ENCODE measurements at places on chromosomes 13 and 19.

DNA sequence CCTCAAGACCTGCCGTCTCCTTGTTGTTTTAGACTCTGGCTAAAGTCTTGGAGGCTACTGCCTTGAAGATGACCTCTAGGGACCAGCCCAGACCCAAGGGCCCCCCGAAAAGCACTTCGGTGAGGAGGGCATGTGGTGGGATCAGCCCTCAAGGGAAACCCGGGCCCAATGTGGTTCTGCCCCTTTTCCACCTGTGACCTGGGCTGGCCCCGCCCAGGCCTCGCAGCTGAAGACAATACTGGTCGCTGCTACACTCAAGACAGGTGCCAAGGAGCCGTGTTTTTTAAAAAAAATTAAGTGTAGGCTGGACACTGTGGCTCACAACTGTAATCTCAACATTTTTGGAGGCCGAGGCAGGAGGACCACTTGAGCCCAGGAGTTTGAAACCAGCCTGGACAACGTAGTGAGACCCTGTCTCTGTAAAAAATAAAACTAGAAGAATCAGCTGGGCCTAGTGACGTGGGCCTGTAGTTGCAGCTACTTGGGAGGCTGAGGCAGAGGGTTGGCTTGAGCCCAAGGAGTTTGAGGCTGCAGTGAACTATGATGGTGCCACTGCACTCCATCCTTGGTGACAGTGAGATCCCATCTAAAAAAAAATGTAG is 903 bp downstream of the TLE6 start:
- no peak for DNase-seq

- no peak for DNase-seq
Observed at GRCh38 chr13:110700641-110701040, 5.3 kb downstream of the CARS2 start.

GRCh38 chr13:93786846-93787489 is 560.4 kb downstream of the GPC6 start:
- no peak for DNase-seq

GRCh38 chr19:41427647-41428480 is 690 bp upstream of the B3GNT8 start:
- DNase-seq: no peak

DNA sequence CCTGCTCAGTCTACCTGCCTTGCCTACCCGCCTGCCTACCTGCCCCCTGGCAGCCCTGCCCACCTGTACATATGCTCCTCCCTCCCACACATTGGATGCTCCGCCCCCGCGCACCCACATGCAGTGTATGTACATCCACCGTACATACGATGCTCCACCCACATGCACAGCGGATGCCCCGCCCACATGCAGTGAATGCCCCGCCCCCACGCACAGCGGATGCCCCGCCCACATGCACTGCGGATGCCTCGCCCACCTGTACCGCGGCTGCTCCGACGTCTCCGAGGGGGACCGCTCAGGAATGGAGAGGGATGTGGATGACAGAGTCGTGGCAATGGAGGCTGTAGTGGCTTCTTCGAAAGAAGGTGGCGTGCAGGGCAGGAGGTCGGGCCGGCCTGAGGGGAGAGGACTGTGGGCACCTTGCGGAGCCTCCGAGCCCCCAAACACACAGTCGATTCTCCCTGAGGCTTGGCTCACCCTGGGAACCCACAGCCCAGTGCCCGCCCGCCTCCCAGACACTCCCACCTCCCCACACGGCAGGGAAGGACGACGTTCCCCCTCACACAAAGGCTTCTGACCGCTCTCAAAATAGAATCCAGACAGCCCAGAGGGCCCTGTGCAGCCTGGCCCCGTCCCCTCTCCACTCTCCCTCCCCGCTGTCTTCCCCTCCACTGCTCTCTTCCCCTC is 16.5 kb upstream of the CACTIN start:
- DNase-seq: no peak

- DNase-seq: no peak
Observed at GRCh38 chr19:40542202-40542859, 34.3 kb upstream of the SHKBP1 start.

GRCh38 chr13:28355822-28356371 is 139.0 kb downstream of the FLT1 start:
- DNase-seq: no peak

GRCh38 chr19:18220632-18221275 is 5.5 kb downstream of the PDE4C start:
- DNase-seq: no peak

DNA sequence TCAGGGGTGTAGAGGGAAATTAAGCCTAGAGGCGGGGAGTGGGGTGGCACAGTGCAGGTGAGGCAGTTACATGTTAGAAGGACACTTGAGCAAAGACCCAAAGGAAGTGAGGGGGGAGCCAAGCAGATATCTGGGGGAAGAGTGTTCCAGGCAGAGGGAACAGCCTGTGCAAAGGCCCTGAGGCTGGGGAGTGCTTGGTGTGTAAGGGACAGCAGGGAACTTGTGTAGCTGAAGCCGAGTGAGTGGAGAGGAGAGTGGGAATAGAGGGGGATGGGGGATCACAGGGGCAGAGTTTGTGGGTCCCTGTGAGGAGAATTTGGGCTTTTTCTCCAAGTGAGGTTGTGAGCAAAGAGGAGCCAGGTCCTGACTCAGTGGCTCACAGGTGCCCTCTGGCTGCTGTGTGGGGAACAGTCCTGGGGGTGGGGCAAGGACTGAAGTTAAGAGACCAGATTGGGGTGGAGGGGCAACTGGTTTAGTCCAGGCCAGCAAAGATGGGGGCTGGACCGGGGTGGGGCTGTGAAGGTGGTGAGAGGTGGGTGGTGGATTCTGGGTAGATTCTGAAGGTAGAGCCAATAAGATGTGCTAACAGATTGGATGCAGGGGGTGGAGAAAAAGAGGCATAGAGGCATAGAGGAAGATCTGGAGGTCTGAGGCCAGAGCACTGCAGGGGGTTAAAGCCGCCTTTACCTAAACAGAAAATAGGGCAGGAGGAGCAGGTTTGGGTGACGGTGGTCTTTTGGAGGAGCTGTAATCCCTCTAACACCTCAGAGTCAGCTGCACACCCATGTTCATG is 75.3 kb downstream of the CACNA1A start:
- DNase-seq: peak; percentile 31

- DNase-seq: no peak
Observed at GRCh38 chr19:49856574-49857021, 5.6 kb downstream of the PTOV1 start.

DNA sequence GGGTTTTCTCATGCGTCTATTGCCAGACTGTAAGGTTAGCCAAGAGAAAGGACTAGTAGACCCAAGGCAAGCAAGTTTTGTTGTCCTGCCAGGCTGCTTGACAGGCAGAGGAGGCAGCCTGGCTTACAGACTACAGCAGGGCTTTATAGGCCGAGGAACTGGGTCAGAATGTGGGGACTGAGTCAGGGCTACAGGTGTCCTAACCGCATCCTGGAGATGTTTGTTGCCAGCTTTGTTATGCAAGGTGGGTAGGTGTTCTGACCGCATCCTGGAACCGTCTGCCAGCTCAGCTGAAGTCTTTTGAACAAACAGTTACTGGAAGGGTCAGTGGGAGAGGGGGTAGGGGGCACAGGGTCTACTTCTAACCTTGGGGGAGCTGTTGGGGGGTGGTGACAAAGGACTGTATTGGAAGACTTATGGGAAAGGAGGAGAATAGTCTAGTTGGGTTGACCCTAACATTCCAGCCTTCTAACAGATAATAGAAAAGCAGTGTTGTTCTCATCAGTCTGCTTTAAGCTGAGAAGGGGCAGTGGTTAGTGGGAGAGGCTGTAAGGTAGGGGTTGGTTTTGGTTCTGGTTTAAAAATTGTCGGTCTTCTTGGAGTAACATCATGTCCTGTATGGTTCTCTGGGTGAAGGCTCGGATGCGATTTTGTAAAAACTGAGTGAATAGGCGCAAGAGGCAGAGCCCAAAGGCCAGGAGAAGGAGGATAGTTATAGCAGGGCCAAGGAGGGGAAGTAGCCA is 913.8 kb upstream of the SLITRK5 start:
- no peak for DNase-seq

- DNase-seq: no peak
Observed at GRCh38 chr19:6970021-6970420, 51.2 kb downstream of the MBD3L2B start.

DNA sequence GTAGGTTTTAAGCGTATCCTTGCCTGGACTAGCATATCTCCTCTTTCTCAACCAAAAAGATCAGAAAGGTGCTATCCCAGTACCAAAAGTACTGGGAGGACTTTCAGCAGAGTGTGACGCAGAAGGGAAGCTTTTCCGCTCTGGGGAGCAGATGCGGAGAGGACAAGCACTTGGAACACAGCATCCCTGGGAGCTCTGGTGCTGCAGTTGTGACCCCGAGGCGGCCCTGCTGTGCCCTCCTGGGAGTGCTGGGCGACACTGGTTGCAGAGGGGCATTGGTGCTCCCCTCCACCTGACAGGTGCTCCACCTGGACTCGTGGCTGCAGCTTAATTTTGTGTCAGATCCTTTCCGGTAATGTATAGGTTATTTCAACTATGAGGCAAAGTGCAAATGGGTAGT is 3.4 kb downstream of the NAXD start:
- DNase-seq: no peak

GRCh38 chr19:19526581-19527370 is 1.9 kb upstream of the YJEFN3 start:
- no peak for DNase-seq

DNA sequence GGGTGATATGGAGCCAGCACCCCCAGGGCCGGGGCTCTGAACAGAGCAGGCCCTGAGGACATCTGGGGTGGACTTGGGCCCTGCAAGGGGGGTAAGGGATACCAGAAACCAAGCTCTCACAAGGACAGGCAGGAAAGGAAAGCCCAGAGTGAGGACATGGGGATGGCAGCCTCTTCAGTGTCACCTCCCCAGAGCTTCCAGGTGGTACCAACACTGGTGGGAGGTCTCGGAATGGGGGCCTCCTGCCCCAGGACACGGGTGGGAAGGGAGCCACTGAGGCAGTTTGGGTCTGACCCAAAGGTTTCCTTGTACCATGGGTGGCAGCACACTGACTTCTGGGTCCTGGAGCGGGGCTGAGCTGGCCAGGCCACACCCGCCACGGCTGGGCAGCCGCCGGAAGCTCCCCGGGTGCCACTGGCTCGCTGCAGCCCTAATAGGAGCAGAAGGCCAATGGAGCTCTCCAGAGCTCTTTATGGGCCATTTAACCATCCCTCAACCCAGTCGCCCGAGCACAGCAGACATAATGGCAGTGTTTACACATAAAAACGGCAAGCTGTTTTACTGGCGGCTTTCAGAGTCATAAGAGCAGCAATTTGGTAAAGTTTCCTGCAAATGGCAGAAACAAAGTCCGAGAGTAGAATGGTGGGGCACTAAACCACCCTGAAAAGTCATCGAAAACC is 59.3 kb downstream of the PEPD start:
- DNase-seq: no peak

DNA sequence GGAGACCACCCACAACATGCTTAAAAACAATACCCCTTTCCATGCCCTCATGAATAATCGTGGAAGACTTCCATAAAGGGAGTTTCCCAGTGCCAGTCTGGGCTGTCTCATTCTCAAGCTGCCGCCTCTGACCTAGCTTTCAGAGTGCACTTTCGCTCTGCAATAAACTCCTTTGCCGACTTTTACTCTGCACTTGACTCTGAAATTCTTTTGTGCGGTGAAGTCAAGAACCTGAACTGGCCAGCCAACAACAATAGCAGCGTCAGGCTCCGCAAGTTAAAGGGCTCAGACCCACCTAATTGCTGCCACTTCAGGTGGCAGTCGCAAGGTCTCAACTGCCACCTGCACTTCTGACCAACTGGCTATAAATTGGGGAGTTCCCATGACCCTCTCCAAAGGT is 10.3 kb upstream of the LEUTX start:
- no peak for DNase-seq

GRCh38 chr13:107457686-107458085 is 757.6 kb downstream of the LIG4 start:
- no peak for DNase-seq

GRCh38 chr19:46198756-46199155 is 30.8 kb upstream of the IGFL1 start:
- no peak for DNase-seq

- DNase-seq: no peak
Observed at GRCh38 chr19:55901369-55902079, 30.6 kb downstream of the NLRP13 start.

DNA sequence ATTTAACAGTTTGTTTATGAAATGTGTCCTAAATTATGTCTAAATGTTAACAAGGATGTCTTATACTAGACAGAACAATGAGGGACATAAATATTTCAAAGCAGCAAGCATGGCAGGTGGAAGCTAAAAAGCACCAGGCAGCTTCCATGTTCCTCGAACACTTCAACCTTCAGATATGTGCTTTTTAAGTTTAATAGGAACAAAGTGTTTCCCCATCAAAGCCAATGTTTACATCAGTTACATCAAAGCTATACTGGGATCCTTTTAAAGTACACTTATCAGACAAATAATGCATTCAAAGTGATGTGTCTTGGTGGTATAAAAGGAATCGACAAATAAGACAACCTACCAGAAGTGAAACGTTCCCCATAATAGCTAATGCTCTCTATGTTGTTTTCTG is 2841.1 kb upstream of the PCDH20 start:
- no peak for DNase-seq

DNA sequence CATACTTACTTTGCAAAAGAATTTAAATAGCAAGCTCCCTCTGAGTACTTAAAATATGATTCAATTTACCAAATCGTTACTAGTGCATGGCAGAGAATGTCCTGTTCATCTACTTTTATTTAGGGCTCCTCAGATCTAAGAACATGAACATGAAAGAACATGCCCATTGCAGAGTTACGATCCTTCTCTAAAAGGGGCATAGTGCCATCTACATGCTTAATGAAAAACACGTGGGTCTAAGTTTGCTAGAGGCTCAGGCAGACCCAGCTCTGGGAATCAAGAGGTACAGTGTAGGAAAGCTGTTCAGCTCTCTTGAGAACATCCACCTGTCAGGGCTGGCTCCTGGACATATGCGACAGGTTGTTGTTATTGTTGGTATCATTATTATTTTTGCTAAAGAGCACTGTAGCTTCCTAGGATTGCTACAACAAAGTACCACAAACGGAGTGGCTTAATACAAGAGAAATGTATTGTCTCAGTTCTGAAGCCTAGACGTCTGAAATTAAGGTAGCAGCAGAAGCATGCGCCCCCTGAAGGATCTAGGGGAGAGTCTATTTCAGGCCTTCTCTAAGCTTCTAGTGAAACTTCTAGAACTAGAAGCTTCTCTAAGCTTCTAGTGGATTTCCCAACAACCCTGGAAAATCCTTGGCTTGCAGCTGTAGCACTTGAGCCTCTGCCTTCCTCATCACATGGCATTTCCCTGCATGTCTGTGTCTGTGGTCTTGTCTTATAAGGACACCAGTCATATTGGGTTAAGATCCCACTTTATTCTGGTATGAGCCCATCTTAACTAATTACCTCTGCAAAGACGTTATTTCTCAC is 133.9 kb downstream of the DCT start:
- no peak for DNase-seq

DNA sequence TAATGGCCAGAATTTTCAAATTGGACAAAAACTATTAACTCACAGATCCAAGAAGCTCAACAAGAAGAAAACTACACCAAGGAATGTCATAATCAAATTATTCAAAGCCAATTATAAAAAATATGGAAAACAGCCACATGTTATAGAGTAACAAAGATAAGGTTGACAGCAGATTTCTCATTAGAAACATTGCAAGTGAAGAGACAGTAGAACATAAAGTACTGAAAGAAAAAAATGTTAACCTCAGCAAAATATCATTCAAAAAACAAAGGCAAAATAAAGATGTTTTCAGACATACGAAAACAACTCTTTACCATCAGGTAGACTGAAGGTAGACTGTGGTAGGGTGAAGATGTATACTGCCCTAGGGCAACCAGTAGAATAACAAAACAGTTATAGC is 83.4 kb downstream of the KCNRG start:
- no peak for DNase-seq
